ENCODE measurements at places on chromosomes 4 and X. TPM values are rescaled to one million over a fixed set of nuclear protein-coding genes. Genes with fewer than 3 reads are reported as not detected.

ASB5 gene
- total RNA-seq, result not detected

GRCh38 chr4:80434238-80434637 lies 98.7 kb downstream of the CFAP299 start:
- DNase-seq, result no peak
- H3K27ac ChIP-seq, result no peak overlapping the region
- no peaks in the 10 kb centered on the region for H3K27me3 ChIP-seq

SOX3 gene
- total RNA-seq, result not detected

GRCh38 chrX:70525733-70526132 lies 81.1 kb downstream of the DLG3 start:
- DNase-seq, result no peak
- no peaks in the 10 kb centered on the region for H3K36me3 ChIP-seq
- no peaks in the 10 kb centered on the region for H3K27me3 ChIP-seq
- no peak overlapping the region for H3K4me3 ChIP-seq
- no peak overlapping the region for H3K27ac ChIP-seq
